ENCODE measurements at places on chromosomes 1 and 21.

GRCh38 chr1:121569428-121569827 lies 384.7 kb downstream of the SRGAP2C start:
- H3K27ac ChIP-seq, result no peak overlapping the region
- H3K4me1 ChIP-seq, result no peaks in the 10 kb centered on the region
- DNase-seq, result no peak
- H3K36me3 ChIP-seq, result no peaks in the 10 kb centered on the region
- H3K27me3 ChIP-seq, result no peaks in the 10 kb centered on the region

GRCh38 chr1:21651214-21652042 lies 17.7 kb downstream of the RAP1GAP start:
- H3K4me3 ChIP-seq, result no peak overlapping the region
- H3K27ac ChIP-seq, result no peak overlapping the region
- no peaks in the 10 kb centered on the region for H3K36me3 ChIP-seq
- peaks cover 3% of the 10 kb centered on the region for H3K4me1 ChIP-seq
- no peak for DNase-seq

DNA sequence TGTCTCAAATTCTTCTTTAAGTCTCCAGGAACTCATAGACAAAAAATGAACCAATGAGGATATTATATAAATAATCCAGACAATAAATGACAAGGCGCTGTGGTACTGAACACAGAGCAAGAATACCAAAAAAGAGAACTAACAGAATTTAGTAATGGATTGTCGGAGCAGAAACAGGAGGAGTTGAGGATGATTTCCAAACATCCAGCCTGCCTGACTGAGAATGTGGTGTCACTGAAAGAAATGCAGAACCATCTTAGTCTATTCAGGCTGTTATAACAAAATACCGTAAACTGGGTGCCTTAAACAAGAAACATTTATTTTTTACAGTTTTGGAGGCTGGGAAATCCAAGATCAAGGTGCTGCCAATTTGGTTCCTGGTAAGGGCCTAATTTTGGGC lies 79.7 kb downstream of the RGS2 start:
- no peaks in the 10 kb centered on the region for H3K36me3 ChIP-seq
- H3K4me3 ChIP-seq, result no peak overlapping the region
- no peaks in the 10 kb centered on the region for H3K27me3 ChIP-seq
- H3K4me1 ChIP-seq, result no peaks in the 10 kb centered on the region
- H3K27ac ChIP-seq, result no peak overlapping the region

DNA sequence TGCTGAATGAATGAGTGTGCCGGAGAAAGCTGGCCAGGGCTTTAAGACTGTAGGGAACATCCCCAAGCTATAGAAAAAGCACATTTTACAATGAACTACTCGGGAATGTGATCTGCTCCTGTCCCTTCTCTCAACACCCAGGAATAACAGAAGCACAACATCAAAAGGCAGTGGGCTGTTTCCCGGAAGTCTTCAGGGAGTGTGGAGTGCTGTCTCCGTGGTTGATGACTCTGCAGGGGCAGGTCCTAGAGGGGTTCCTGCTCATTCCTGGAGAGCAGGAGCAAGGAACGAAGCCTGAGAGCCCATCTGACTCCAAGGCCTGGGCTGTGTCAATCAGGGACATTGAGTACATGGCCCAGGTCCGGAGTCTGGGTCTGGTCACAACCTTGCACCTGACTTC lies 4.9 kb upstream of the IL22RA1 start:
- no peak for DNase-seq
- no peak overlapping the region for H3K4me3 ChIP-seq
- no peak overlapping the region for H3K27ac ChIP-seq

- peaks cover 19% of the 10 kb centered on the region for H3K36me3 ChIP-seq
- H3K27ac ChIP-seq, result peak overlapping the region; percentile 93
- DNase-seq, result peak; percentile 46
- no peaks in the 10 kb centered on the region for H3K27me3 ChIP-seq
- no peak overlapping the region for H3K4me3 ChIP-seq
- peaks cover 28% of the 10 kb centered on the region for H3K4me1 ChIP-seq
Observed at GRCh38 chr1:246733704-246734103, 9.5 kb downstream of the SCCPDH start.

DNA sequence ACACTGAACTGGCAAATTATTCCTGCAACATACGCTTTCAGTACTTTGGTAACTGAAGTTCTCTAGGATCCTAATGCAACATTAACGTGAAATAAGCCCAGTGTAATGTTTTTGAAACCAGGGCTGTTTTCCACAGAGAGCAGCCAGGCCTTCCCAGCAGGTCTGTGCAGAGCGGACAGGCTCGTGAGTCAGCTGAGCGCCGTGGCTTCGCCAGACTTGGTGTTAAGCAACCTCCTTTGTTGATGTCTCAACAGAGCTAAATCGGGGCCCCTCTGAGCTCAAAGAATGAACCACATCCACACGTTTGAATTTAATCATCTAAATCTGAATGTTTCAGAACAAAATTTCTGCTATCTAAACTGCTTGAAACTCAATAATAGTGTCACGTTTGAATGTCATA lies 181.8 kb upstream of the FMN2 start:
- H3K27me3 ChIP-seq, result no peaks in the 10 kb centered on the region
- no peak overlapping the region for H3K27ac ChIP-seq
- no peak for DNase-seq
- H3K36me3 ChIP-seq, result no peaks in the 10 kb centered on the region

All from endothelial cell of umbilical vein (primary cell).